ENCODE measurements at places on chromosomes 2 and 18.
A peak's percentile ranks its signal among the peaks of the same experiment; 100 is the strongest.

- DNase-seq = no peak
These were observed 36.9 kb downstream of the NAPG start for GRCh38 chr18:10562773-10563160.

GRCh38 chr2:24490181-24490689 is 819 bp upstream of the NCOA1 start:
- DNase-seq = no peak

DNA sequence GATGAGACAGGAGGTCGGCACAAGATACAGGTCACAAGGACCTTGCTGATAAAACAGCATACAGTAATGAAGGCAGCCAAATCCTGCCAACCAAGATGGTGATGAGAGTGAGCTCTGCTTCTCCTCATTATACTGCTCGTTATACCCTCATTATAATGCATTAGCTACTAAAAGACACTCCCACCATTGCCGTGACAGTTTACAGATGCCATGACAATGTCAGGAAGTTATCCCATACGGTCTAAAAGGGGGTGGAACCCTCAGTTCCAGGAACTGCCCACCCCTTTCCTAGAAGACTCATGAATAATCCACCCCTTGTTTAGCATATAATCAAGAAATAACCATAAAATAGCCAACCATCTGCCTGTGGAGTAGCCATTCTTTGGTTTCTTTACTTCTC is 224.2 kb downstream of the RBM43 start:
- no peak for DNase-seq

DNA sequence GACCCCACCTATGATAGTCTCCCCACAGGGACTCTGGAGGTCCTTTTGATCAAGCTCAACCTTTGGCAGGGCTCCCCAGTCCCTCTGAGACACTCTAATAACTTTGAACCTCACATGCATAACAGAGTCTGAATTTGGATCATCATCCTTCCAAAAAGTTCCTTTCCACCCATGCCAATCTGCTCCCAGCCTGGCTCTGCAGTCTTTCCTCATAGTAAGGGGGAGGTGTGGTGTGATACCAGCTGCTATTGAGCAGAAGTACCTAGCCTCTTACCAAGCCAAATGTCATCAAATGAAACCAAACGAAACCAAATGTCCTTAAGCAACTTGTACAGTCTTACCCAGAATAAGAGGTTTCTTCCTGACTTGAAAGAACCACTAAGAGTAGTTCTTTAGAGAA is 36.5 kb downstream of the DTNA start:
- no peak for DNase-seq

GRCh38 chr2:230953845-230954244 is 28.8 kb upstream of the GPR55 start:
- DNase-seq = no peak

- DNase-seq = no peak
These were observed 53.9 kb upstream of the B3GNT2 start for GRCh38 chr2:62142054-62142453.

DNA sequence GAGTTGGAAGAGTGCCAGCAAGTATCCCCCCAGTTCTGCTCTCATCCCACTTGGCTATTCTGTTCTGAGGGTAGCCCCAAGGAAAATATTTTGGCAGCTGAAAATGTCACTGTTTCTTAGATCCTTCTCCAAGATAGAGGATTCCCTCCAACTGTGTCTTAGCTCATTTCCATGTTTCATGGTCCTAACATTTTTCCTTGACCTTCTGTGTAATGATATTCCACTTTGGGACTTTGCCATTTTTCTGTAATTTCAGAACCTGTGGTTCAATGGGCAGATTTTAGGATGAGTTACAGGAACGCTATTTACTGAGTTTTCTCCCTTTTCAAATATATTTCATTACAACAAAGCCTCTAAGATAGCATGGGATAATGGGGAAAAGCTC is 34.7 kb downstream of the NHEJ1 start:
- no peak for DNase-seq

GRCh38 chr2:168526641-168527040 is 70.6 kb downstream of the CERS6 start:
- no peak for DNase-seq

- no peak for DNase-seq
These were observed 430.1 kb downstream of the CCDC85A start for GRCh38 chr2:56613920-56614319.

- no peak for DNase-seq
These were observed 1651.8 kb downstream of the DPP10 start for GRCh38 chr2:116094196-116094595.

DNA sequence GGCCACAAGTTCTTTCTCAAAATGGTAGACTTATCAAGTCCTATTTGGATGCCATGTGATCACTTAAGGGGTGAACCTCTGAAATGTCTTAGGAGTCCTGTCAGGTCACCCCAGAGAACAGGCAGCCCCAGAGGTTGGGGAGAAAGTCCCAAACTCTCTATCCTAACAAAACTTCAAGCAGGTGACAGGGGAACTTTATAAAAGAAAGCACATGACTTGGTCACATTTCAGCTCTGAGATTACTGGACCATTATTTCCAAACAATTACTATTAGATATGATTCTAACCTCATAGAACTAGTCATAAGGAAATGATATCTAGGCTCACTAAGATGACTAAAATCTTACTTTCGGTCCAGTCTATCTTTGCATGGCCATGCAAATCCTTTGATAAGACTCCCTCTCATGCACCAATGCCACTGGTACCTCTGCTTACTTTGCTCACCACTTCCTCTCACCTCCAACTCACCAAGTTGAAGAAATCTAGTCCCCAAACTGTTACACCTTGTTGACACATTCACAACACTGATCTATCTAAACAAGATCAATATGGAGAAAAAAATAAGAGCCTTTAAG is 107.0 kb downstream of the GALNT14 start:
- no peak for DNase-seq

GRCh38 chr2:221572821-221573429 is 821 bp upstream of the EPHA4 start:
- peak; percentile 70 for DNase-seq

- DNase-seq = peak; percentile 6
These were observed 285.9 kb downstream of the RNF144A start for GRCh38 chr2:7203056-7203467.

DNA sequence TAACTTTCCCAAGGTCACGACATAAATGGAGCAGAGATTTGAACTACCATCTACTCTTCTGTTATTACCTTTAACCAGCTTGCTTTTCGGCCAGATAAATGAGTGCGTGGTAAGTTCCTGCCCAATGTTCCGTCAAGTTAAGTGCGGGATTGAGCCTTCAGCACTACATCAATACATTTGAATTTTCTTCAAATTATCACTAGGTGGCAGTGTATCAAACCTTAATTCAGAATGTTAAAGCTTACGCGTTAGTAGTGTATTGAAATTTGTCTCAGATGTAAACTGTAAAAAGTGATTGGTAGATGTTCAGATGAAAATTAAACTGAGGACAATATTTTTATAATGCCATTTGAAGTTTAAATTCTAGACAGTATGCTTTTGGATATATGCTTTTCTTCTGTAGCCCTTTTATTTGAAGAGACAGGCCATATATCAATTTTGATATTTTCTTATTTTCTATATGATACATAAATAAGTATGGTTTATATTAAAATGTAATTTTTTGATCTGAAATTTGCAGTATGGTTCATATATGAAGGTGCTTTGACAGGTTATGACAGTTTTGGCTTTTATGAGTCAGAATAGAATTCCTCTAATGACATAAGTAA is 681.3 kb downstream of the ADCYAP1 start:
- DNase-seq = no peak

DNA sequence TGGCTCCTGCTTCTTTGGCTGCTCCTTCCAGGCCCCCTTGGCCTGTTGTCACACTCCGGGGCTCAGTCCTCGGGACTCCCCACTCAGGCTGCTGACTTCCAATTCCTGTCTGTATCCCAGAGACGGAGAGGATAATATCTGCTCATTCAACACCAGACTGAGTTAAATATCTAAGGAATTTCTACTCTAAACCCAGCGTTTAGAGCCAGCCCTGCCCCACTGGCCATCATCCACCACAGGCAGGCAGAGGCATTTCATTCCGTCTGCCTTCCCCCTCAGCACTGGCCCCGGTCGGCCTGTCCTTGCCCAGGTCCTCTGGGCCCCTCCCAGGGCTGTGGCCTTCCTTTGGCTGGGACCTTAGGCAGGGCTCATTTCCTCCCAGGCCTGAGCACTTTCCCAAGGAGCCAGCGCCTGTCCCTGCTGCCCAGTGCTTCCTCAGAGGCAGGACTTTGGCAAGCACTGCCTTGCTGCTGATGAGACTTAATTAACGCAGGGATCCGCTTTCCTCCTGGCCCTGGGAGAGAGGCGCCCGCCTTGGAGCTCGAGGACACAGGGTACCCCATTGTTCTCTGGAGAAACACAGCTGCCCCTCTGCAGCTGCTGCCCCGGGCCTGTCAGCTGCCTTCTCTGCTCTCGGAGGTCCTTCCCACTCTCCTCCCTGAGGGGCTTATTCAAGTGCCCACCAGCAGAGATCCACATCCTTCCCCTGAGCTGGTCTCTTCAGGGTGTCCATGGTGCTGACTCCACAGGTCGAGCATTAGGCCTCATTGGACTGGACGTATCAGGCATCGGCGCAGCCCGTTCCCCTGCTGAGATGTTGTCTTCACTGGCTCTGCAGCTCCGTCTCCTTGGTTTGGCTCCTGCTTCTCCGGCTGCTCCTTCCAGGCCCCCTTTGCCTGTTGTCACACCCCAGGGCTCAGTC is 42.8 kb downstream of the ATOH8 start:
- peak; percentile 81 for DNase-seq

DNA sequence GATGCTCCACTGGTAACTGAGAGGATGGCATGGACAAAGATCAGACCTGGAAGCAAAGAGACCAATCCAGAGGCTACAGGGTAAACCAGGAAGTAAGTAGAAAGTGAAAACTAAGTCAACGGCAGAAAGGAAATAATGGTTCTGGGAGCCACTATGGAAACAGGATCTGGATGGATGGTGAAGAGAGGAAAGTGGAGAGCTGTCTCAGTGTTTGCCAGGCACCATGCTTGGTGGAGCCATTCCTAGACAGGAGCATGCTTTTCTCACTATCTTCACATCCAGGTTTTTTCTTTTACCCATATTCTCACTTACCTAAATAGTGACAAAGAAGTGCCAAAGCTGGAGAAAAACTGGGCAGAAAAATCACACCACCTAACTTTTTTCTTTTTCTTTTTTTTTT is 22.2 kb downstream of the ZNF521 start:
- no peak for DNase-seq

- no peak for DNase-seq
These were observed 23.0 kb upstream of the ACKR3 start for GRCh38 chr2:236546561-236547002.

DNA sequence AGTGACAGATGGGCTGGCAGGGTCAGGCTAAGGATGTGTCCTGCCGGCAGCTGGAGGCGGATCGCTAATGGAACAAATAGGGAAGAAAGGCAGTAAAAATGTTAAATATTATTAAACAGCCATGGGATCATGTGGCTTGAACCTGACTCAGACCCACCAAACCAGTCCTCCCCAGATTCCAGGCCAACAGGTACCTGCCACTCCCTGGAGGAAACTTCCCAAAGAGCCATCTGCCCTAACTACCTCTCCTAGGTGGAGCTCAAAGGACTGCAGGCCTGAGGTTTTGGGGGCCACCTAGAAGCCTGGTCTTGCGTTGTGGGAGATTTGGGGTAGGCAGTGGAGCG is 34.3 kb downstream of the CIB4 start:
- DNase-seq = no peak

DNA sequence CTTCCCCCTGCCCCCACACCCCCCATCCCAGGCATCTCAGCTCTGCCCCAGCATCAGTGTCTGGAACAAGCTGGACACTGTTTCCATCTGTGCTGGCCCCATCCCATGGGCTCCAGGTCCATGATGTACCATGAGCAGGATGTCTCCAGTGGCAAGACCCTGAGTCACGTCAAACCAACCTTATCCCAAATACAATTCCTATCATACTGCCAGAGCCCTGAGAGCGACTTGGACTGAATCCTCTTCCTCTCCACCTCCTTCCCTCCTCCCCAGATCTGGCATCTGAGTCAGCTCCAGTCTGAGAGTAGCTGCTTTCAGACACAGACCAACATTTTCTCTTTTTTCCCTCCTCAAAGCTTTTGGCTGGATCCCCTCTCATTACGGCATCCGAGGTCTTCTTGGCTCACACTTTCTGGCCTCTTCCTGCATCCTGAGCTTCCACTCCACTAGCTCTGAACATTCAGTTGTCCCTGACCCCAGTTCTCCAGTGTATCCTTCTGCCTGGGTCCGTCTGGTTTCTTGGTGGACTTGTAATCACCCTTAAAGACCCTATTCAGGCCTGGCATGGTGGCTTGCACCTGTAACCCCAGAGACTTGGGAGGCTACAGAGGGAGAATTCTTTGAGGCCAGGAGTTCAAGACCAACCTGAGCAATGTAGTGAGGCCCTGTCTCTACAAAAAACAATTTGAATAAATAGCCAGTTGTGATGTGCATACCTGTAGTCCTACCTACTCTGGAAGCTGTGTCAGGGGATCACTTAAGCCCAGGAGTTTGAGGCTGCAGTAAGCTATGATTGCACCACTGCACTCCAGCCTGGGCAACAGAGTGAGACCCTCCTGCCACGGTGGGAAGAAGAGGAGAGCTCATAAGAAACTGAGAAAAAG is 68.3 kb downstream of the ACKR3 start:
- DNase-seq = no peak

DNA sequence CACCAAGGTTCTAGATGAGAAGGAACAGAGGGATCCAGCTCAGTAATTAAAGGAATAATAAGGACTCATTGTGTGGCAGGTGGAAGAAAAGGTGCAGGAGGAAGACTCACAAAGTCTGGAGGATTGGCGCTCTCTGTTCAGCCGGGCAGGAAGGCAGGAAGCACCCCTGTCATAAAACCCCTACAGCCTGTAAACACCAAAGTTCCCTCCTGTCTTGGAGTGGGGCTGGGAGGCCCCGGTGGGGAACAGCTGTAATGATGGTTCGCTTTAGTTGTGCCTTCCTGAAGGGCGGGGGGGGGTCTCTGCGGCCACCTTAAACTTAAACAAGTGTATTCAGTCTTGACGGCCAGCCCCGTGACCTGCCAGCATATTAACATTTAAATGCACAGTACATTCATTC is 84.3 kb downstream of the GBX2 start:
- no peak for DNase-seq

DNA sequence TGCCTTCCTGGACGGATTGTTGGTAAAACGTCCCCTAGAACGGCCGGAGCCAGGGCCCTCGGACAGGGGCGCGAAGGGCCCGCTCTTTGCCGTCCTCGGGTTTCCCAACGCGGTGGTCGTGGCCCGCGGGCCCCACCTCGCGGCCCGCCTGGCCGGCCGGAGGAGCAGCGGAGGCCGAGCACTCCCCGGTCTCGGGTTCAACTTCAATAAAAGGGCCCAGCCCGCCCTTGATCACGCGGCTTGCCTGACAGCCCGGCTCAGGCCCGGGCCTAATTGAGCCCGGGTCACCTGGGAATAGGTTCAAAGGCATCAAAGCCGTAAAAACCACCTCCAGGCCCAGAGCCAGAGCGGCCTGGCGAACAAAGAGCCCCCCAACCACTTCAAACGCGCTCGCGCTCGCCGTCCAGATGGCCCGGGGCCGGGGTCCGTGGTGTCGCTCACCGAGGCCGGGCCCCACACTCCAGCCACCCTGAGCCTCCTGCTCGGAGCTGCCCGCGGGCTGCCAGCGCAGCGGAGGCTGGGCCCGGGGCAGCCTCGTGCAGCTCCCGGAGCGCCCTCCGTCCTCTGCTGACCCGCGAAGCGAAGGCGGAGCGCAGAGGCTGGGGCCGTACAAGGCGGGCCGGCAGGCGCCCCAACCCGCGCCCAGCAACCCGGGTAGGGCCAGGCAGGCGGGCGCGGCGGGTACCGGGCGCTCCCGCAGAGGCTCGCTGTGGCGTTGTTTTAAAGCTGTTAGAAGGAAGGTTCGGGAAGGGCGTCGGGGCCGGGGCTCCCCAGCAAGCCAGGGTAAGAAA is 1.1 kb upstream of the TWIST2 start:
- no peak for DNase-seq

GRCh38 chr18:9117980-9118841 is 15.7 kb downstream of the NDUFV2 start:
- no peak for DNase-seq

Measured in C1 segment of cervical spinal cord (tissue), 14 donors.